ENCODE measurements at places on chromosomes 5 and 9. TPM values are rescaled to one million over a fixed set of nuclear protein-coding genes. Genes with fewer than 3 reads are reported as not detected.

DNA sequence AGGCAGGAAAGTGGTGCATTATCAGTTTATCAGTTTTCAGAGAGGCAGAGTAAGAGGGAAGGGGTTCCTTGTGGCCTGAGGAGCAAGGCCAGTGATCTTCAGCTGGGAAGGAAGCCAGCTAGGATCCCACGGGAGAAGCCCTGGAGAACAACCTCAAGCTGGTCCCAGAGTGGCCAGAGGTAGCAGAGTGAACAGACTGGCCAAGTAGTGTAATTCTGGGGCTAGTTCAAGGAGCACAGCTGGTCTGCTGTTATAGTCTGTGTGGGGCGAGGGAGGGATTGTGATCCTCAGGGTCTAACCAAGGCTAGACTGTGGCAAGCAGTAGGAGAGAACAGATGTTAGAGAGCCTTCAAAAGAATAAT is 164.6 kb downstream of the CARTPT start:
- no peaks in the 10 kb centered on the region for H3K36me3 ChIP-seq
- no peaks in the 10 kb centered on the region for H3K27me3 ChIP-seq
- H3K27ac ChIP-seq, result peak overlapping the region; percentile 12
- H3K4me1 ChIP-seq, result peaks cover 11% of the 10 kb centered on the region

- no peaks in the 10 kb centered on the region for H3K4me1 ChIP-seq
- no peak overlapping the region for H3K4me3 ChIP-seq
- H3K36me3 ChIP-seq, result no peaks in the 10 kb centered on the region
- H3K27ac ChIP-seq, result no peak overlapping the region
These were observed 24.0 kb upstream of the SLC9A3 start for GRCh38 chr5:548256-548655.

PCSK5 gene
- total RNA-seq, result 7.1 TPM

ECM2 gene
- 8.7 TPM for total RNA-seq

MLLT3 gene
- 13.2 TPM for total RNA-seq
